SJCRH30 (cell line): ENCODE measurements at places on chromosomes 12 and 14. TPM values are rescaled to one million over a fixed set of nuclear protein-coding genes. Genes with fewer than 3 reads are reported as not detected.

DNA sequence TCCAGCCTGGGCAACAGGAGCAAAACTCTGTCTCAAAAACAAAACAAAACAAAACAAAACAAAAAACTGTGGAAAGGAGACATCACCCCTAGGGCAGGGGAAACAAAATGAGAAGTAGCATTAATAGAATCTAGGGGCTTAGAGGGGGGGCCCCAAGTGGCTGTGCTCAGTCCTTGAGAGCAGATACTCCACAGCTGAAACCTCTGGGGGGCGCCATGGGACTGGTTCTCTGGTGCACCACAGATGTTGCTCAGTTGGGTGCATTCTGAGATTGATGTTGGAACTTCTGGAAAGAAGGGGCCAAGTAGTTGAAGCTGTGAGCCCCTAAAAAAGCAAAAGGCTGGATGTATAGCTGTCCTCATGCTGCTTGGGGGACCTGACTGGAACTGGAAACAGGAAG is 11.8 kb upstream of the SYNE2 start:
- DNase-seq = peak; percentile 36

DNA sequence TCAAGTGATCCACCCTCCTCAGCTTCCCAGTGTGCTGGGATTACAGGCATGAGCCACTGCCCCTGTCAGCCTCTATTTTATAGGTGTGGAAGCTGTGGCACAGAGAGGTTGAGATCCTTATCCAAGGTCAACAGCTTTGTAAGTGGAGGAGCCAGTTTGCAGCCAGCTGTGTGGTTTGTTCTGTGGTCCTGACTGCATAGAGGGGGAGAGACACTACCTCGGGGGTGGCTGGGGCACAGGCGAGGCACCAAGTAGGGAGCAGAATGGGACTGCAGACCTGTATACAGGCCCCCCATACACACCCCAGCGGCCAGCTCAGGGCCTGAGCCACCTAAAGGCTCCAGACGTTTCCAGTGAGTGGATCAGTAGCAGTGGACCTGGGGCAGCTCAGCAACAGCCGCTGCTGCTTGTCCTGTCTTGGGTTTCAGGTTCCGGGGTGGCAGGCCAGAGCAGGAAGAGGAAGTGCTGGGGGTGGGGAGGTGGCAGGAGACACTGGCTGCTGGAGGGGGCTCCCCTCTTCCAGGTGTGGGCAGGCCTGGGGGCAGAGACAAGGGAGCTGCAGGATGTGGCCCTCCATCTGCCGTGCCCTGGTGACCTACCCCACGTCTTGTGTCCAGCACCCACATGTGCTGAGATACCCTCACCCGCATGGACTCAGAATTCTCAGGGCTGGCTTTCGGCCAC is 11.0 kb downstream of the ORAI1 start:
- no peak for DNase-seq

DNA sequence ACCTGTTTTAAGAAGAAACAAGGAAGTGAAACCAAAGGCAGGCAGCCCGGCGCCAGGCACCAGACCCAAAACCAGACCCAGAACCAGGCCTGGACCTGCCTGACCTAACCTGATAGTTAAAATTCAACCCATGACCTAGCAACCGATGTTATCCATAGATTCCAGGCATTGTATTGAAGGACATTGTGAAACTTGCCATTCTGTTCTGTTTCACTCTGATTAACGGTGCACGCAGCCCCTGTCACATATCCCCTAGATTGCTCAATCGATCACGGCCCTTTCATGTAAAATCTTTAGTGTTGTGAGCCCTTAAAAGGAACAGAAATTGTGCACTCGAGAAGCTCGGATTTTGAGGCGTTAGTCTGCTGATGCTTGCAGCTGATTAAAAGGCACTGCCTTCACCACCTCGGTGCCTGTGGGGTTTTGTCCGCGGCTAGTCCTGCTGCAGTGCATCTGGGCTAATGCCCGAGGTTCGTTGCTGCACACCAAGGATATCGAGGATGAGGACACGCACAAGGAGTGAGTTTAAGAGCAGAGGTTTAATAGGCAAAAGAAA is 262.5 kb upstream of the TMEM132C start:
- no peak for DNase-seq

DNA sequence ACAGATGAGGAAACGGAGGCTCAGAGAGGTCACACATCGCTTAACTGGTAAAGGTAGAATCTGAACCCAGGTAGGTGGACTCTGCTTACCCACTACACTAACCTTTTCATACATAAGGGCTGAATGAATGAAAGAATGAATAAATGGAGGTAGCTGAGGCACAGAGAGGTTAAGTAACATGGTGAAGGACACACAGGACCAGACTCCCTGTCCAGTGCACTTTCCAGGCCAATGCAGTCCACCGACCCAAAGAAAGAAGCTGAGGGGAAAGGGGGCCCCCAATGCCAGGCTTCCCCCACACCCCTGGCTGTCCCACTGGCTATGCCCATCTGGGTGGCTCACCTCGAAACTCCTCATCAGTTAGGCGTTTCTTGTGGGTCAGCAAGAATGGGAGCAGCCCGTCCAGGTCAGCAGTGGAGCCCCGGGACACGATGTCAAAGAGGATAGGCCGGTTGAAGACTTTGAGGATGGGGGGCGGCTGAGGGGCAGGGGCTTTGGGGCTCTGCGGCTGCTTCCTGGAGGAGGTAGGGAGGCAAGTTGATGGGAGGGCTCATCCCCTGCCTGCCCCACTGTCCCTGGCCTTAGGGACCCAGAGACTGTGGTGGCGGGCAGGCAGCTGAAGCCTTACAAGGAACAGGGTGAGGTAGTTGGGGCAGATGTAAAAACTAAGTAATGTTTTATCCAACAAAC is 25.1 kb downstream of the TRPV4 start:
- no peak for DNase-seq

- peak; percentile 72 for DNase-seq
Measured at GRCh38 chr12:63844391-63845341, at the start of gene SRGAP1. SRGAP1 (plus strand) TSS chr12:63844700; CDS start chr12:63844817, 117 bp downstream.

DNA sequence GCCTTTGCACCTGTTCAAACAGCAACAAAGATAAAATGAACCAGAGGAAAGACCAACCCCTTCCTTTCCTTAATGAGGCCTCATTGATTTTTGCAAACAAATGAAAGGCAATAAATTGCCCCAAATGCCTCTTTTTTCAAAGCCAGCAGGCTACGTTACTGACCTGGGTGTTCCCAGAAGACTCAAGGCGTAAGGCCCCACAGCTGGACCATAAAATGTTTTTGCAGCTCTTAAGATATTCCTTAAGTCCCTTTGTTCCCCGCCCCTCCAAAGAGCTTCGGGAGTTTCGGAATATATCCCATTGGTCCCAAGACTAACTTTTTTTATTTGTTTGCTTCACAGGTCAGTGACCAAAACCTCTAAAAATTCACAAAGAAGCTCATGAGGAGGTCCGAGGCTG is 462.9 kb upstream of the PRICKLE1 start:
- DNase-seq = no peak

TAS2R8 gene
- not detected in 2 replicates for total RNA-seq
